Left ventricle myocardium superior (tissue), 1 donor: ENCODE measurements at places on chromosomes 7 and 10. TPM values are rescaled to one million over a fixed set of nuclear protein-coding genes. Genes with fewer than 3 reads are reported as not detected.

SYT15 gene
- 3.6 TPM for total RNA-seq

- DNase-seq = no peak
These were observed 155.5 kb downstream of the SVIL start for GRCh38 chr10:29479081-29479925.

GRCh38 chr7:144842377-144842851 lies 6.6 kb upstream of the TPK1 start:
- DNase-seq = peak; percentile 28

DNA sequence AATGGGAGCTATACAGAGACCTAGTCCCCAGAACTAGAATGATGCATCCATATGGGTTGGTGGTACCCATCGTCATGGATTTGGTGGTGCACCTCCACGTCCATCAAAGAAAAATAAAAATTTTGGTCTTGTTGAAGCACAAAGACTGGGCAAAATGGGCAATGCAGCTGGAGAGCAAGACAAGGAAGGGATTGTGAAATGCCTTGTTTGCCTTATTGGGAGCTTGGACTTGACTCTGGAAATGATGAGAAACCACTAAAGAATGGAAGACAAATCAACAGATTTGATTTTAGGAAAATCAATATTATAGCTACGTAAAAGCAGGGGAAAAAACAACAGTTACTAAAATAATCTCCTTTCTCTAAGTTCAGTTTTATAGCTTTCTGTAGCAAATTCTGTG lies 150.9 kb downstream of the CPED1 start:
- DNase-seq = no peak

DNA sequence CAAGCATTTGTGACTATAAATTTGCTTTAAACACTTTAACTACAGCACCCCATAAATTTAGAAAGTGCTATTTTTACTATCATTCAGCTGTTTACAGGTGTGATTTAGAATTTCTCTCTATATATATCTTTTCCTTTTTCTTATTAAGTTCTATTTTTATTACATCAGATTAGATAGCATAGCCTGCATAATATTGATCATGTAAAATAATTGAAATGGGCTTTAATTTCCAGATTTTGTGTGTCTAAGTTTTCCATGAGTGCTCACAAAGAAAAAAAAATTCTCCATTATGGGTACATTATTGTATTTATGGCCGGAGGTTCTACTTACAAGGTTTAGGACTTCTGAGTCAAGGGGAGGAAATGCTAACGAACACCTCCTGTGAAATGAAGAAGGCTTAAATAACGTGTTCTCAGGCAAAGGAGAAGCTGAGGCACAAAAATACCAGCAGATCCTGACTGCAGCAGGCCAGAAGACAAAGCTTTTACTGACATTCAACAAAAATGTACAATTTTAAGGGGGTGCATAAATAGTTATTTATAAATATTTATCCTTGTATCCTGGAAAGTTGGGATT lies 114.2 kb downstream of the RNF133 start:
- no peak for DNase-seq

KLHDC10 gene
- total RNA-seq = 24.3 TPM

DNA sequence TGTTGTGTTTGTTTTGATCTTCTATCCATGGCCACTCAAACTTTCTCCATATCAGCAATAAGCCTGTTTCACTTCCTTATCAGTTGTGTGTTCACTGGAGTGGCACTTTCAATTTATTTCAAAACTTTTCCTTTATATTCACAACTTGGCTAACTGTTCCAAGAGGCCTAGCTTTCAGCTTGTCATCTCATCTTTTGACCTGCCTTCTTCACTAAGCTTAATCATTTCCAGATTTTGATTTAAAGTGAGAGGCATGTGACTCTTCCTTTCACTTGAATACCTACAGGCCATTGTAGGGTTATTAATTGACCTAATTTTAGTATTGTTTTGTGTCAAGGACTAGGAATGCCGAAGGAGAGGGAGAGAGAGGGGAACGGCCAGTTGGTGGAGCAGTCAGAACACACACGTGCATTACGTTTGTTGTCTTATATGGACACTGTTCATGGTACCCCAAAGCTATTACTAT lies 5.5 kb upstream of the GNAT3 start:
- no peak for DNase-seq

DNA sequence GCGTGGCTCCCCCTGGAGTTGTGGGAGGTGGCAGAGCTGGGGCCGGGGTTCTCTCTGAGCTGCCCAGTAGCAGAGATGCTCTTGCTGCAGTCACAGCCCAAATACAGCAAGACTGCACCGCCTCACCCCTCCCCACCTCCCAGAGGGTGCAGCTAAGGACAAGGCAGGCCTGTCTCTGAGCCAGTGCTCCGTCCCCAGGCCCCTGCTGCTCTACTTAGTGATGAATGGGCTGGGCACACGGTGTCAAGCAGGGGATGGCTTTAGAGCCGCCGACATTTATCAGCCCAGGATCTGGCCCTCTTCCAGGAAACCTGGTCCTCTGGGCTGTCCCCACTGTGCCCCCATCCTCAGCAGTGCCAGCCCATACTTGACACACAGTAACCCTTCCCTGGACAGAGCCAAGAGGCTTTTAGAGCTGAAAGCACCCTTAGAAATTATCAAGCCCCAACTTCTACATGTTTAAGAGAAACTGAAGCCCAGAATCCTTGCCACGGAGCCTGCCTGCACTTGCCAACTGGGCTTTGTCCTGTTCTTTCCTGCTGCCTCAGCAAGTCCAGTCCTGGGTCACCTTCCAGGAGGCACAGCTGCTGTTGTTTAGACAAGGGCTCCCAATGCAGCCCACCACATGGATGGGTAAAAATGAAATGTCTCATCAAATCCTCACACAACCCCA lies 137.1 kb upstream of the UNC5B start:
- peak; percentile 64 for DNase-seq

DNA sequence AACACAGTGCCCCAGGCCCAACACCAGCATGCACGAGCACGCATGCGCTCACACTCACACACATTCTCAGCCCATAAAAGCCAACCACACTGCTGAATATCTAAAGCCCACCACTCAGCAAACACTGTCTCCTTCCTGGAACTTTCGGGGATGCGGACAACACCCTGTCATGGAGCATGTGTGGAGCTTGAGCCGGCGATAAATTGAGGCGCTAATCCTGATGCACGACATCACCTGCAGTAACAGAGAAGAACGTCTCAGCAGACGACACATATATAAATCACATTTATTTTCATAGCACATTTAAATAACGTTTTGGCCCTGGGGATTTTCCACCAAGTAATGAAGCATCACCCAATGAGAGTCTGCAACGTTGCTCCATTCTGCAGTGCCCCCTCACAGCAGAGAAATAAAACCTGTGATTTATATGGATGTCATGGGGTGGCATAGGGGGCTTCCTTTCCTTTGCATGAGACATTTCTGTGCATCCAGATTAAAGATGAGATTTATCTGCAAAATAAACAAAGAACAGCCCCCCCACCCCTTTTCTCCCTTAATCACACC lies 267.7 kb upstream of the NFE2L3 start:
- DNase-seq = no peak

- no peak for DNase-seq
These were observed 53.8 kb downstream of the NCAPG2 start for GRCh38 chr7:158650821-158651225.
